ENCODE measurements at places on chromosomes 2 and 18. TPM values are rescaled to one million over a fixed set of nuclear protein-coding genes. Genes with fewer than 3 reads are reported as not detected.

PLCD4 gene
- 14.4 TPM for total RNA-seq

GPR55 gene
- 0.21 TPM for total RNA-seq

TMEM150A gene
- 29.4 TPM for total RNA-seq

CROCC2 gene
- total RNA-seq, result 0.44 TPM

G6PC2 gene
- total RNA-seq, result not detected

RNU2-63P gene
- not detected for total RNA-seq

DNA sequence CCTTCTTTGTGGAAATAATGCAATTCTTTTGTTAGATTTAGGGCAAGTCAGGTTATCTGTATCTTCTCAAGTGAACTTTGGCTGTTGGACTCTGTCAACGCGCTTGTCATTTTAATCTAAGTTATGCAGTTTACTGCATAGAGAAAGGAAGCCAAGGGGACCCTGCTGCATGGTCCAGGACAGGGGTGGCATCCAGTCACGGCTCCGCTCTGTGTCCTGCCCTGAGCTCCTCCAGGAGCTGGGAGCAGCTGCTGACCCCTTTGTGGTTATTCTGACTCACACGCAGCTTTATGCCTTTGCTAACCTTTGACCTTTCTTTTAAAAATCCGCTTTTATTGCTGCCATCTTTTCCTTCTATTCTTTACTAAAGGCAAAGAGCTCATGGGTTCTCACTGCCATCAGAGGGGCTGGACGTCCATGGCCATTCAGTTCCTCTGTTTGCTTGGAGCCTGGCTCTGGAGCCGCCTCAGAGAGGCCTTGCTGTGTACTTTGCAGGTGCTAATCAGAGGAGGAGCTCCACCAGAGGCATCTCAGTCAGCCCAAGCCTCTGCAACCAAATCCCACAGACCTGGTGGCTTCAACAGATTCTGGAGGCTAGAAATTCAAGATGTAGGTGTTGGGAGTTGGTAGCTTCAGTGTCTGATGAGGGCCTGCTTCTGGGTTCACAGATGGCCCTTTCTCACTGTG lies 39.3 kb downstream of the SNTG2 start:
- no peak for DNase-seq

- DNase-seq, result no peak
These were observed 221.9 kb downstream of the PIEZO2 start for GRCh38 chr18:10927286-10927992.

GRCh38 chr18:32911660-32912284 lies 138.9 kb upstream of the KLHL14 start:
- DNase-seq, result no peak

DNA sequence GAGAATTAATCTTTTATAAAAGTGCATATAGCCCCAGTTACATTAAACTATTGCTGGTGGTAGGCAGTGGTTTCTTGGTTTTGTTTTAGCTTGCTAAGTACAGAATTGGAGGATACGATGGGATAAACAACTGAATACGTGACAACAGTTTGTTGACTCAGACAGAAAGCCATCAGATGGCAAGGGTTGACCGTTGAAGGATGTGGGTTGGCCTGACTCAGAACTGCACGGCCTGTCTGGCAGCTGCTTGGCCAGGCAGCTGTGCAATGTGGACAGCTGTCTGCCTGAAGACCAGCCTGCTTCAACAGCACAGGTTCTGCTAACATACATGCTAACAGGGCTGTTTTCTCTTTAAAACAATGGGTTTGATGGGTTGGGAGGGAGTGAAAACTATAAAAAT lies 46.6 kb downstream of the PRKRA start:
- DNase-seq, result no peak

GRCh38 chr18:3075491-3075890 lies 62.5 kb upstream of the LPIN2 start:
- DNase-seq, result no peak

DNA sequence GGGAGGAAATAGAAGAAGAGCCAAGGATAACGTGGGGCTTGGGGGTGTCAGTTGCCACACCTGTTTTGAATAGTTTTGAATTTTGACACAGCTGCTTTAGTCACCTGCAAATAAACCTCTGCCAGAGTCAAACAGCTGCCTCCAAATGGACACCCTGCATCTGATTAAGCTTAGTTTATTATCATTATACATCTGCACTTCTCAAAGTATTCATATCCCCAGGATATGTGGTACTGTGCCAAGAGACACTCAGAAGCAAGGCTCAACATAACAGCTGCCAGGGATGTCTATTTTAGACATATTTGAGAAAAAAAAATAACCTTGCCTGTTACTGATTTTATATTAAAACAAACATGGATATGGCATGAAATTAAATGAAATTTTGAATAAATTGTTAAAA lies 122.5 kb upstream of the WDR75 start:
- no peak for DNase-seq

- DNase-seq, result no peak
These were observed 277.1 kb upstream of the NRP2 start for GRCh38 chr2:205405194-205405593.

DNA sequence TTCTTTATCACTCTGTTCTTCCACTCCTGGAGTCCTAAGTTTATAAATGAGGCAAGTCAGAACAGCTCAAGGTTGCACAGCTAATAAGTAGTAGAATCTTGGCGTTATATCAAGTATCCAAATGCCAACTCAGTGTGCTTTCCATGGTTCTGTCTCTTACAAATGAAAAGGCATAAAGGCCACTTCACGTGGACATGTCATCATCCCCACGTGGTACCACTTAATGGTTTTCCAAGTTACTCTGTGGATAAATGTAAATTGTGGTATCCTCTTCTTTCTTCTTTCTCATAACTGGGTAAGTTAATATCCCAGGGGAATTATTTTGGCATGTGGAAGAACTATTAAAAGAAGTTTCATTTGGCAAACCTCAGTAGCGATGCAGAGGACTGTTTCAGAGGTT lies 131.5 kb upstream of the L3MBTL4 start:
- no peak for DNase-seq

- no peak for DNase-seq
These were observed 101.6 kb downstream of the LBH start for GRCh38 chr2:30332791-30333453.

- DNase-seq, result no peak
These were observed 1802.0 kb downstream of the SUCLG1 start for GRCh38 chr2:82657106-82657505.

DNA sequence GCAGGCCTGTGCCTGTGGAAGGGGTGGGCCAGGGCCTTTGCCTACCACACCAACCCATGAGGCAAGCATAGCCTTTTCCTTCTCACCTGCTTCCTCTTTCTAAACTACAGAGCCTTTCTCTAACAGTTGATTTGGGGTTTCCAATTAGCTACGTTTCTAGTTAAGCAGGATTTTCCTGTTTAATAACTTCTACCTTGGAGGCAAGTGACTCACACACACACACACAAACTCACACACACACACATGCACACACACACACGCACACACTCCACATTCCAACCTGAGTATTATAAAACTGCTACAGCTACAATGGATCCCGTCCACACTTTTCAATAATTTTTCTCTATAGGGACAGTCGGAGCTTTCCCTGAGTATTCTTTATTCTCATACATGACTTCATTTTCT lies 84.9 kb downstream of the SOX11 start:
- no peak for DNase-seq

GRCh38 chr2:78699696-78700095 lies 325.8 kb upstream of the REG3G start:
- DNase-seq, result no peak

- no peak for DNase-seq
These were observed 9.8 kb downstream of the SLC4A3 start for GRCh38 chr2:219636941-219637841.

- no peak for DNase-seq
These were observed 90.5 kb upstream of the UPP2 start for GRCh38 chr2:158011055-158011771.

DNA sequence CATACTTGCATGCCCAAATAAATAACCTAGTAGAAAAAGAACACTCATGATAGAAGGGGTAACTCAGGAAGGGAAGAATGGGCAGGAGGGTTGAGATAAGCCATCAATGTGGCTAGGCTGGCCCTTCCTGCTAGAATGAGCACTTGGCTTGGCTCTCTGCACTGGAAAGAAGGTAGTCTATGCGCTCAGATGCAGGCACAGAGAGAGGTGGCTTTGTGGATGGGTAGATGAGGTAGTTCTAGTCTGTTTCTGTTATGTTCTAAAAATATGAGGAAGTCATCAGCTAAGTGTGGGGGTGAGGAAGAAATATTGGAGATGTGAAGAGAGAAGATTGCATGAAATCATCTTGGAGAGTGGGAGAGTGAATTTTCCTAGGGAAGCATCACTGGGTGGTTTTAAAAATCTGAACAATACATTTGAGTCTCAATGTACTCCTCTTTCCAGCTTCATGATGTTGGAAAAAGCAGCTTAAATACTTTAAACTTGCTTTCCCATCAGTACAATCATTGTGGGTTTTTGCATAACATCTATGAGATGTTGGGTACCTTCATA lies 357.1 kb downstream of the CNTNAP5 start:
- DNase-seq, result no peak
